Gastroesophageal sphincter (tissue), 4 donors: ENCODE measurements at places on chromosomes 4 and X.
A peak's percentile ranks its signal among the peaks of the same experiment; 100 is the strongest.

- no peak for ATAC-seq
These were observed 242.3 kb upstream of the GPRIN3 start for GRCh38 chr4:89549907-89550306.

GRCh38 chr4:138037696-138038095 is 204.5 kb downstream of the SLC7A11 start:
- ATAC-seq = peak; percentile 34

- no peak for ATAC-seq
These were observed 587 bp downstream of the TACC3 start for GRCh38 chr4:1721666-1722550.

- no peak for ATAC-seq
These were observed 1.5 kb downstream of the CLCN3 start for GRCh38 chr4:169621731-169622492.

- ATAC-seq = peak; percentile 31
These were observed 47.8 kb upstream of the HSD17B10 start for GRCh38 chrX:53481816-53482465.

GRCh38 chrX:148958901-148959300 is 458.5 kb downstream of the AFF2 start:
- ATAC-seq = no peak

GRCh38 chr4:164617911-164618310 is 136.0 kb upstream of the SMIM31 start:
- ATAC-seq = no peak
